ENCODE measurements at places on chromosomes 2 and 18.

DNA sequence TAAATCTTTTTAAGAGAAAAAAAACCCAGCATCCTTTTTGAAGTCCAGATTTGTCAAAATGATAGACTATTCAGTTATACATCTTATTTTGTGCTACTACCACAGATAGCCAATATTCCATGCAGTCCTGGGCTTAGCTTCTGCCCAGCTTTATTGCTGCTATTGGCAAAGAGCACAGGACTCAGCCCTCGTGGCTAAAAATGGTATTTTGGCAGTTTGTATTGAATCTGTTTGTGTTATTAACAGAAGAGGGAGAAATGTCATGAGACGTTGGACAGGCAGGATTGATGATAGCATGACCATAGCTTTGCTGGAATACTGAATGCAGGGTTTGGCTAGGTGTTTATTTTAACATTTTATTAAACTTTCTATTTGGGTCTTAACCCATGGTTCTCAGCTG is 19.4 kb downstream of the ELAC1 start:
- no peak for DNase-seq

GRCh38 chr18:24875286-24875685 is 414.8 kb downstream of the HRH4 start:
- DNase-seq: peak; percentile 4

DNA sequence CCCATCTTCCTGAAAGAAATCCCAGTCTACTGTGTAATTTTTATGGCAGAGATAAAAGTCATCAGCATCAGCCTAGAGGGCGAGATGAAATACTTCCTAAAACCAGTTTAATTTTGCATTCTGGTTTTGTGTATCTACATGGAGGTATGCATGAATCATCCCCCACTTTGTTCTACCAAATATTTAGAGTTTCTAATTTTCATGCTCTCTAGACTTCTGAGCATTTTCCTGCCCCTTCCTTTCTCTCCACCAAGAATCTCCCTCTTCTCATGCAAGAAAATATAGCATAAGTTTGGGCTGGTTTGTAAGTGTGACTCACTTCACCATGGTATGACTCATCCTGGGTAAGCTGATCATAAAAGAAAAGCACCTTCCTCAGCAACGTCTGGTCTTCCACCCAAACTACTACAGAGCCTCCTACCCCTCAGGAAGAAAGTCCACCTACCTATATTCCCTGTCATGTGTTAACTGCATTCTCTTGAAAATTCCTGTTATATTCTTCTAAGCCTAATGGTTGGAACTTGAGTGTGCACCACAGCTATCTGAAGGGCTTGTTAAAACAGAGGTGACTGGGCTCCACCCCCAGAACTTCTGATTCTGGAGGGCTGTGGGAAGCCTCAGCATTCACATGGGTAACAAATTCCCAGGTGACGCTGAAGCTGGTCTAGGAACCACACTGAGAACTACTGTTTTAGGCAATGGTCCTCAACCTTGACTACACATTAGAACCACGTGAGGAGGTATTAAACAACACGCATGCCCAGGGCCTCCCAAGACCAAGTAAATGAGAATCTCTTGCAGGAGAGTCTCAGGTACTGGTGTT is 37.4 kb upstream of the RAPGEF4 start:
- DNase-seq: peak; percentile 72

DNA sequence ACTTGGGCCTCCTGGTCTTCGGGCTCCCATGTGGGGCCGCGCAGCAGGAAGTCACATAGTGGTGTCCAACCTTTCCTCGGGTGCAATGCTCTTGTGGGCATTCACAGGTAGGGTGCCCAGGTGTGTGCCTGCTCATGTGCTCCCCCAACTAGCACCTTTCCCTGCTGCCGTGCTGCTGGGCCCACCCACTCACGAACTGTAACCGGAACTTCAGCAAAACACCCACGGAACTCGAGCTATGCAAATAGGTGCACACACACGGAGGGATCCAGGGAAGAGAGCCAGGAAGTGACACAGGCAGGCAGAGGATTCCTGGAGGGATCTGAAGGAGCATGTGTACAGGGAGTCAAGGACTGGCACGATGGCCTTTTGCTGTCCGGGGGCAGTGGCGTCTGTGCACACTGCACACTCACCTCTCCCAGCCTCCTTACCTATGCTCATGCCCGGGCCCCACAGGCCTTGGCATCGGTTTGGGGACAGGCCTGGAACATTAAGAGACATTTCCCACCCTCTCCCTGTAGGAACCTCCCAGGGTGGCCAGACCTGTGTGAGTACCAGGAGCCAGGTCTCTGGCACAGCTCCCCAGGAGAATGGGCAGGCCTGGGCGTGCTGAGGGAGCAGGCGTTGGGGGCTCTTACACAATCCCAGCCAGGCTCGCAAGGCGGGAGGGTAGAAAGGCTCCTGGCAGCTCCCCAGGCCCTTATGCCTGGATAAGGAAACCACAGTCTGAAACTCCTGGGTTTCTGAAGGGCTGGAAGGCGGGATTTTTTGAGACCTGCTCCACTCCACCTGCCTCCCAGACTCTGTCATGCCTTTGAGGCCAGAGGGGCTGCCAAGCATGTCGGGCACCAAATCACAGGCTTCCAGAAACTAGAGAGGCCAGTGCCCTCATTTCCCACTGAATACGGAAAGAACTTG is 6.6 kb upstream of the PTMA start:
- DNase-seq: no peak

Data from hematopoietic multipotent progenitor cell treated with erythropoietin and hydrocortisone succinate and interleukin-3 and kit ligand, for 4 days (in vitro differentiated cells).